ENCODE measurements at places on chromosomes 1 and 21.
A peak's percentile ranks its signal among the peaks of the same experiment; 100 is the strongest.

GRCh38 chr1:29245876-29246275, 9.6 kb downstream of the PTPRU start:
- DNase-seq: no peak

GRCh38 chr1:221700948-221701347, 40.9 kb downstream of the DUSP10 start:
- no peak for DNase-seq

DNA sequence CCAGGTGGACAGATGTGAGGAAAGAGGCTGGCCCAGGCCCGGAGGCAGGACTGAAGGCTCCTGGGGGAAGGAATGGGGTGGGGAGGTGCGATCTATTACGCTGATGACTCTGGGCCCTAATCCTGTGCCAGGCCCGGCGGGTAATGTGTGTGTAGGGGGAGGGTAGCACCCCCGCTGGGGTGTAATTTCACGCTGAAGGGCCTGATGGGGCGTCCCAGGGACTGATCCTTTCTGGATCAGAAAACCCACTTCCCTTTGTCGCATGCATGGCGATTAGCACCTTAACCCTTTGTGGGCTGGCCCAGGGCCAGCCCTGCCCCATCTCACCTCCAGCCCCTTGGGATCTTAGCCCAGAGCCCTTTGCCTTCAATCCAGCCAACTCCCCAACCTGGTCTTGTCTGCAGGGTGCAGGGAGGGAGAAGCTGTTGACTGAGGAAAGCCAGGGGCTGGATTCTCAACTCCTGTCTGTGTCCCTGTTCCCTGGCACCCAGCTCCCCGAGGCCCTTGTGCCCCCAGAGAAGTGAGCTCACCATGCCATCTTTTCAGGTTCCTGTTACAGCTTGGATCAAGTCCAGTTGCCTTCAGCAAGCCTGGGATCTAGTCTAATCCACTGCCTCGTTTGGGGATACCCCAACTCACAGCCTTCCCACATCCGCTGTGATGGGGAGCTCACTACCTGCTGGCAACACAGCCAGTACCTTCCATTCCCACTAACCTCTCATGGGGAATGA, 26.0 kb downstream of the KNCN start:
- no peak for DNase-seq

DNA sequence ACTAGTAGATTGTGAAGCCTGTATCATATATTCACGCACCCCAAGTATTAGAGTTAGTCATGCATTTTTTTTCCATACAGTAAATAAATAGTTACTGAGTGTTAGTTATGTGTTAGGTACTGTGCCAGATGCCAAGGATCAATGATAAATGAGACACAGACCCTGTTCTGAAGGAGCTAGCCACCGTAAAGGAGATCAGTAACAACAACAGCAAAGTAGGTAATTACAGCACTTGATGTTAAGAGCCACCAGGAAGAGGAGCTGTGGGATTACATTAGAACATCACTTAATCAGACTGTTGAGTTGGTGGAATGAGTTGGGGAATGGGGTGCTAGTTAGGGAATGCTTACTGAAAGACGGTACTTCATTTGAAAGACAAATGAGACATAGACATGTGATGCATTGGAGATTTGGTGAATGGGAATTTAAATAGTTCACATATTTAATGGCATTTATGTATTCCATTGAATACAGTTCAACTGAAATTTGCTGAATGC, 21.0 kb downstream of the PRKAA2 start:
- DNase-seq: no peak

DNA sequence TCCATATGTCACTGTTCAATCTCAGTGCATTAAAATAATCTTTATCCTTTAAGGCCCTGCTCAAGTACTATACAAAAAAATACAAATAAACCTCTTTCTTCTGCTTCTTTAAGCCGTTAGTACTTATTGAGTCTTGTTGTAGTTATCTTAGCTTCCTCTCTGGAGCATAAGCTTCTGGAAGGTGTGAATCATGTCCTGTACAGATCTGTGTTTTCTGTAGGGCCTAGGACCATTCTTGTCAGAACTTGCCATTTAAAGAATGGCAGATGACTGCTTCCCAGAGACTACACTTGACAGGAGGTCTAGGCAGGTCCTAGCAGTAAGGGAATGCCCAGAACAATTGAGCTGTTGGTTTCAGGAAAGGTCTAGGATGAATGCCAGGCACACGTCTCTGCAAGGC, 12.9 kb downstream of the NEK7 start:
- no peak for DNase-seq

DNA sequence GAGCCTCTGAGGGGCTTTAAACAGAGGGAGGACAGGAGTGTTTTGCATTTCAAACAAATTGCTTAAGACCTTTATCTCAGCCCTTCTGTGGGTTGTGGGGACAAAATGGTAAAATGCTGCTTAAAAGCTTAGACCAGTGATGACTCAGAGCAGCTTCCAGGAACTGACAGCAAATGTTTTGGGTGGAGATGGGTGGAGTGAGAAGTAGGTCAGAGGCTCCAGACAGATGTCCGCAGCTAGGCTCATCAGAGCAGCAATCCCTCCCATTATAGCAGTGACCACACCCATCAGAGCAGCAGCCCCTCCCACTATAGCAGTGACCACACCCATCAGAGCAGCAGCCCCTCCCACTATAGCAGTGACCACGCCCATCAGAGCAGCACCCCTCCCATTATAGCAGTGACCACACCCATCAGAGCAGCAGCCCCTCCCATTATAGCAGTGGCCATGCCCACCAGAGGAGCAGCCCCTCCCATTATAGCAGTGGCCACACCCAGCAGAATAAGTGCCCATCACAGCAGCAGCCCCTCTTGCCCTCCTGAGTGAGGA, 532.2 kb downstream of the MATN1 start:
- peak; percentile 85 for DNase-seq

DNA sequence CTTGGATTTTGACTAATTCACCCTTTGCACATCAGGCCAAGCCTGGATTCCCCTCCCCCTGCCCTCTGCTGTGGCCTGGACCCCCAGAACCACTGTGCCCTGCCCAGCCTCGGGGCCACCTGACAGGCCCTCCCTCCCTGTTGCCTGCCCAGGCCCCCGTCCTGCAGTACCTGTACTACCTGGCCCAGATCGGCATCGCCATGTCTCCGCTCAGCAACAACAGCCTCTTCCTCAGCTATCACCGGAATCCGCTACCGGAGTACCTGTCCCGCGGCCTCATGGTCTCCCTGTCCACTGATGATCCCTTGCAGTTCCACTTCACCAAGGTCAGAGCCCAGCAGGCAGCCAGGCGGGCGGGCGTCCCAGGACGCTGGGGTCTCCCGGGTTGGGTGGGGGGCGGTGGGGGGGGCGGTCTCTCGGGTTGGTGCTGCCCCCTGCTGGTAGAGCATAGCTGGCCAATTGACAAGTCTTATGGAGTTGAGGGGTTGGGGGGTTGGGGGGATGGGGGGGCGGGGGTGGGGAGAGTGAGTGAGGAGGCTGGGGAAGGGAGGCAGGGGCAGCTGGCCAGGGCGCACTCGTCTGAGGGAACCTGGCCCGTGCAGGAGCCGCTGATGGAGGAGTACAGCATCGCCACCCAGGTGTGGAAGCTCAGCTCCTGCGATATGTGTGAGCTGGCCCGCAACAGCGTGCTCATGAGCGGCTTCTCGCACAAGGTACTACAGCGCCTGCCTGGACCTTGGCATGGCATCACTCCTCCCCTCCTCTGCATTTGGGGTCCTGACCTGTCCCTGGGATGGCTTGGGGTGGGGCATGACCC, 10.7 kb downstream of the AMPD2 start:
- DNase-seq: no peak

GRCh38 chr1:20662110-20662475, 924 bp upstream of the DDOST start:
- no peak for DNase-seq

GRCh38 chr21:15206514-15206913, 141.7 kb upstream of the NRIP1 start:
- no peak for DNase-seq

GRCh38 chr1:41272601-41273000, 30.5 kb upstream of the SCMH1 start:
- no peak for DNase-seq

- no peak for DNase-seq
Measured at GRCh38 chr1:1359308-1359663, 931 bp upstream of the MXRA8 start.

DNA sequence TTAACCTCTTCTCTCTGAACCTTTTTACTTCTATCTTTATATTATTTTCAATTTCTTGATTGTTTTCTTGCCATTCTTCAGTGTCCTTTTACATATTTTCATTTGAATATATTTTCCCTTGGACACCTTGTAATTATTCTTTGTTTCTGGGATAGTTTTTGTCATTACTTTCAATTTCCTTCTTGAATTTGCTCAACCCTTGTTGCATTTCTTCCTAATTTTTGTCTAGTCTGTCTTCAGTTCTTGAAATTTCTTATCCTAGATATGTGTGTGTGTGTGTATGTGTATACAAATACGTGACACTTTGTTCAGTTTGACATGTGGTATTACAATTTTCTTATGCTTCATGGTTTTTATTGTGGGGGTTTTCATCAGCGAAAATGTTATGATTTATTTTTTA, 1.9 kb upstream of the GALNT2 start:
- no peak for DNase-seq

- DNase-seq: no peak
Measured at GRCh38 chr21:35274090-35274489, 225.0 kb upstream of the RUNX1 start.
